ENCODE measurements at places on chromosomes 5 and 9. TPM values are rescaled to one million over a fixed set of nuclear protein-coding genes. Genes with fewer than 3 reads are reported as not detected.
A peak's percentile ranks its signal among the peaks of the same experiment; 100 is the strongest.

DNA sequence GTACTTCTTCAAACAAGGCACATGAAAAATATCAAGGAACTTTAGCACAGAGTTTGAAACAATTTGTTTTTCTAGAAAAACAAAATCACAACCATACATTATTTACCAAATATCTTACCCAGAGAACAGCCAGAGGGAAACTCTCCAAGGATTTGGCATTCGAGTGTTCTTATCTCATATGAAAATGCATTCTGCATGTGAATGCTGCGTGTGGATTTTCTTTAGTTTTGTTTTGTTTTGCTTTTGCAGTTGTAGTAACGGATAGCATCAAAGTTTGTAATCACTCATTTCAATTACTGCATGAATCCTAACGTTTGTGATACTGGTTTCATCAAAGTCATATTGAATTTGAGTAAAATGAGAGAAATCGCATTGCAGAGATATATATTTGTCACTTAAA, 28.0 kb downstream of the ADAMTSL1 start:
- H3K27ac ChIP-seq, result no peak overlapping the region
- no peaks in the 10 kb centered on the region for H3K27me3 ChIP-seq
- H3K4me3 ChIP-seq, result no peak overlapping the region
- DNase-seq, result no peak
- H3K36me3 ChIP-seq, result no peaks in the 10 kb centered on the region

- no peak overlapping the region for H3K4me3 ChIP-seq
- no peaks in the 10 kb centered on the region for H3K27me3 ChIP-seq
- H3K27ac ChIP-seq, result no peak overlapping the region
- H3K4me1 ChIP-seq, result peaks cover 4% of the 10 kb centered on the region
- DNase-seq, result no peak
- H3K36me3 ChIP-seq, result peaks cover 8% of the 10 kb centered on the region
Observed at GRCh38 chr5:55495216-55495615, 39.5 kb downstream of the PLPP1 start.

GRCh38 chr5:20556115-20556763, 568.2 kb upstream of the CDH18 start:
- H3K27me3 ChIP-seq, result no peaks in the 10 kb centered on the region
- H3K4me3 ChIP-seq, result no peak overlapping the region
- no peak for DNase-seq

DNA sequence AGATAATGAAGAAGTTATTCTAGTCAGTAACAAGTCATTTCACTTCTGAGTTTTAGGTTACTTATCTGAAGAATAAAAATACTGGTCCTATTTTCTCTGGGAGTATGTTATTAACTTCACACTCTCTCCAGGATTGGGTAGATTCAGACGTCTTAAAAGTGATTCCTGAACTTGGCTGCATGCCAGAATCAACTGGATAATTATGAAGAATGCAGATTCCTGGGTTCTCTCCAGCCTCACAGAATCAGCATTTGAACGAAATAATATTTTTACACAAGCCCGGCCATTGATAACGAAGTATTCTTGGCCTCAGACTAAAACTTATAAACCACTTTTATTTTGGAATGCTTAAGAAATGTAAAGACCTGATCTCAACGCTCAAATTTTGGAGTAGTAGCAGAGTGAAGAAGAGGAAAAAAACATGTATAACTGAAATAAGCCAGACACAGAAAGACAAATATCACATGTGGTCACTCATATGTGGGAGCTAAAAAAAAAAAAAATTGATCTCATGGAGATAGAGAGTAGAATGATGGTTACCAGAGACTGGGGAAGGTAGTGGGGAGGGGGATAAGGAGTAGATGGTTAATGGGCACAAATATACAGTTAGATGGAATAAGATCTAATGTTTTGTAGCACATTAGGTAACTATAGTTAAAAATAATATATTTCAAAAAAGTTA, 507.3 kb downstream of the ISL1 start:
- H3K4me1 ChIP-seq, result no peaks in the 10 kb centered on the region
- no peak overlapping the region for H3K27ac ChIP-seq
- no peak for DNase-seq
- no peak overlapping the region for H3K4me3 ChIP-seq

DNA sequence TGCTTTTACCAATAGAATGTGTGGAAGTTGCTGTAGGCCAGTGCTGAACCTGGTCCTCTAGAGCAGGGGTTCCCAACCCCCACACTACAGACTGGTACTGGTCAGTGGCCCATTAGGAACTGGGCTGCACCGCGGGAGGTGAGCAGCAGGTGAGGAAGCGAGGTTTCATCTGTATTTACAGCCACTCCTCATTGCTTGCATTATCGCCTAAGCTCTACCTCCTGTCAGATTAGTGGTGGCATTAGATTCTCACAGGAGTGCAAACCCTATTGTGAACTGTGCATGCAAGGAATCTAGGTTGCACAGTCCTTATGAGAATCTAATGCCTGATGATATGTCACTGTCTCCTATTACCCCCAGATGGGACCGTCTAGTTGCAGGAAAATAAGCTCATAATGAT, 6.1 kb upstream of the CCDC152 start:
- no peaks in the 10 kb centered on the region for H3K27me3 ChIP-seq
- H3K4me1 ChIP-seq, result no peaks in the 10 kb centered on the region

- no peaks in the 10 kb centered on the region for H3K27me3 ChIP-seq
- no peak for DNase-seq
- no peaks in the 10 kb centered on the region for H3K36me3 ChIP-seq
- H3K27ac ChIP-seq, result no peak overlapping the region
Observed at GRCh38 chr9:21528123-21528808, 46.2 kb upstream of the IFNE start.

GRCh38 chr5:30001826-30002225, 1191.7 kb upstream of the CDH6 start:
- no peak for DNase-seq
- H3K4me1 ChIP-seq, result no peaks in the 10 kb centered on the region
- no peaks in the 10 kb centered on the region for H3K27me3 ChIP-seq

- no peak overlapping the region for H3K27ac ChIP-seq
- DNase-seq, result no peak
- H3K27me3 ChIP-seq, result no peaks in the 10 kb centered on the region
- H3K36me3 ChIP-seq, result no peaks in the 10 kb centered on the region
- no peak overlapping the region for H3K4me3 ChIP-seq
Observed at GRCh38 chr5:21219251-21219650, 1231.3 kb upstream of the CDH18 start.

DNA sequence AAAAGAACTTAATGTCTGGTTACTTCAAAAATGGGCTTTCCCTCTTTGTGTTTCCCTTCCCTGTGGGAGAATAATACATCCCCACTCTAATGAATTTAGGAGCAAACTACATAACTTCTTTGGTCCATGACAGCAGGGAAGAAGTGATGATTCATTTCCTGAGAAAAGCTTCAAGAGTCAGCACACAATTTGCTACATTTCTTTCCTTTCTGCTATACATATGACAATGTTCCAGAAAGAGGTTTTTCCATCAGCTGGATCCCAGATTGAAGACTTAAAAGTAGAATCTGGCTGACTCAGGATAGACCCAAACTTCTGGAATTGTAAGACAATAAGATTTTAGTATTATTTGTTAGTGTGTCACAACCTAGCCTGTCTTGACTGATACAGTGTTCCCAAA, 126.1 kb downstream of the DRD1 start:
- H3K27me3 ChIP-seq, result no peaks in the 10 kb centered on the region
- no peaks in the 10 kb centered on the region for H3K4me1 ChIP-seq
- no peak for DNase-seq

DNA sequence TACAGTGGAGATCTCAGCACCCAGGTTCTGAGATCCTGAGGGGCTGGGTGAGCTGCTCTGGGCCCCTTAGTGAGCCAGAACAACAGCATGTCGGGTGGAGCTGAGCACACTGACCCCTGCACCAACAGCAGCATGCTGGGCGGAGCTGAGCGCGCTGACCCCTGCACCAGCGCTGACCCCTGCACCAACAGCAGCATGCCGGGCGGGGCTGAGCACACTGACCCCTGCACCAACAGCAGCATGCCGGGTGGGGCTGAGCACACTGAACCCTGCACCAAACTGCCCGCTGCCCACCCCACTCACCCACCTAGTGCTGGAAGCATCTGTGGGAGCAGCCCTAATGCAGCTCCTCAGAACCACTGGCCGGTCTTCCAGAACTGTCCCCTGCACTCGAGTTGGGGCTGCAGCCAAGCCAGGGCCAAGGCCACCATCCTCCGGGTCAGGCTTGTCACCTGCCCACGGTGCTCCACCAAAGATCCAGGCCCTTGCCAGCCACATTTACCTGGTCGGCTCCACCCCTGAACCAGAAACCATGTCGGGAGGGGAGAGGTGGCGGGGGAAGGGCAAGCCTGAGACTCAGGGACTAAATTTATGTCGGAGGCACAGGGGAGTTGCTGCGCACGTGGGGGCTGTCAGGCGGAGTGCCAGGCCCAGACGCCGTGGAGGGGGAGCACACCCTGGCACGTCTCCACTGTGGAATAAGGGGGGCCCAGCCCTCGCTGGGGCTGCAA, 80.3 kb downstream of the ADAMTS2 start:
- peaks cover 80% of the 10 kb centered on the region for H3K4me1 ChIP-seq
- no peak overlapping the region for H3K4me3 ChIP-seq
- H3K36me3 ChIP-seq, result peaks cover 5% of the 10 kb centered on the region
- no peak for DNase-seq

- H3K4me3 ChIP-seq, result no peak overlapping the region
- peaks cover 57% of the 10 kb centered on the region for H3K4me1 ChIP-seq
- H3K27ac ChIP-seq, result peak overlapping the region; percentile 64
- no peaks in the 10 kb centered on the region for H3K27me3 ChIP-seq
- peaks cover 24% of the 10 kb centered on the region for H3K36me3 ChIP-seq
- peak; percentile 63 for DNase-seq
Observed at GRCh38 chr9:133934482-133935232, 57.5 kb downstream of the VAV2 start.

DNA sequence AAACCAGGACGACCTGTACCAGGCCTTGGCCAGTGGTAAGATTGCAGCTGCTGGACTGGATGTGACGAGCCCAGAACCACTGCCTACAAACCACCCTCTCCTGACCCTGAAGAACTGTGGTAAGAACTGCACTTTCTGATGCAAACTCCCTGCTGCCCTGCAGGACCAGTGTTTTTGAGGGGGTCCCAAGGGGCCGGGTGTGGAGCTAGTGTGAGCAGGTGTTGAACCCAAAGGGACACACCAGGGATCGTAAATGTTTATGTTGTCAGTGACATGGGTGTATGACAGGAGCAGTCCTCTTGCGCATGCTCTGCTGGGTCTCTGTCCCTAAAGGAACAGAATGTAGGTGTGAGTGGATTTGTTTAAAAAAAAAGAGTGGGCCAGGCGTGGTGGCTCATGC, 9.5 kb downstream of the GRHPR start:
- H3K36me3 ChIP-seq, result peaks cover 90% of the 10 kb centered on the region

DNA sequence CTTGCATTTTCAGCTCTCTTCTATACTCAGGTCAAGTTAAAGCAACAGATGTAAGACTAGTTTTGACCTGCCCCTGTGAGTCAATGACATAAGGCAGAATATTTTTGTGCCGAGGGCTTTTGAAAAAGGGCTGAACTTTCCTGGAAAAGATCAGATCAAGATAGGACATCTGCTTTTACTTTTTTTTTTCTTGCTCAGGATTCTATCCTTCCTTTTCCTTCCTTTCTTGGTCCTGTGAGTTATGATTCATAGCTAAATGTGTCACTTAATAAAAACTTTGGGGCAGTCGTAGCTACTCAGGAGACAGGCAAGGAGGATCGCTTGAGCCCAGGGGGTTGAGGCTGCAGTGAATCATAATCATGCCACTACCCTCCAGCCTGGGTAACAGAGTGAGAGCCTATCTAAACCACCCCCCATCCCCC, 84.3 kb upstream of the BRINP1 start:
- no peaks in the 10 kb centered on the region for H3K4me1 ChIP-seq
- no peak for DNase-seq
- no peak overlapping the region for H3K4me3 ChIP-seq

- H3K4me3 ChIP-seq, result no peak overlapping the region
- no peaks in the 10 kb centered on the region for H3K27me3 ChIP-seq
- no peaks in the 10 kb centered on the region for H3K4me1 ChIP-seq
- H3K36me3 ChIP-seq, result no peaks in the 10 kb centered on the region
- H3K27ac ChIP-seq, result no peak overlapping the region
Observed at GRCh38 chr5:51746023-51746422, 362.8 kb downstream of the ISL1 start.

GRCh38 chr5:178529080-178529479, 61.1 kb downstream of the COL23A1 start:
- no peak overlapping the region for H3K4me3 ChIP-seq
- H3K27me3 ChIP-seq, result peaks cover 4% of the 10 kb centered on the region
- peaks cover 6% of the 10 kb centered on the region for H3K4me1 ChIP-seq
- no peak overlapping the region for H3K27ac ChIP-seq

DNA sequence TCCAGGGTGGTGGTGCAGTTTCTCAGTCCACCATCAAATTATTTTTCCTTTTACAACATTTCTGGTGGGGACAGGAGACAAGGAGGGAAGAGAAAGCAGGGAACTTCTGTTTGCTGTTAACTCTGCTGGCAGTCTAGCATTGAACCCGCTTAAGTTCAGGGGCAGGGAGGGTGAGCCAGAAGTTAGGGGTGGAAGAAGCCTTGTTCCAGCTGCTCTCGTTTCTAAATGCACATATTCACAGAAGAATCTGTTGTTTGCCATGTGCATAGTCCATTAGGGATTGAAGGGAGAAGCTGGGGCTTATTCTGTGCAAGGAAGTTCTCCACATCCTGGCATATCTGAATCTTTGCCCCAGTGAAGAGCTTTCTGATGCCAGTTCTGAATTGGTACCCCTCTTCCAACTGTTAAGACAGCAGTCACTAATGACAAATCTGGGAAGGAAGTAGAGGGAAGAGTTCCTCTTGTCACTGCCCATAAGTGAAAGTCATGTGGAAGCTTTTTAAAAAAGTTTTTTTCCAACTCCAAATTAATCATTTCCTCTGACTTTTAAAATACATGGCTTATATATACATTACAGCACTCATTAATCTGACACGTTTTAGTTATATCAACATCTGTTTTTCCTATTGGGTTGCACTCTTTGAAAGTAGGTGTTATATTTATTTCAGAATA, 32.6 kb upstream of the ACOT12 start:
- peaks cover 4% of the 10 kb centered on the region for H3K4me1 ChIP-seq
- no peak overlapping the region for H3K4me3 ChIP-seq
- peaks cover 5% of the 10 kb centered on the region for H3K36me3 ChIP-seq
- peak overlapping the region; percentile 38 for H3K27ac ChIP-seq

GRCh38 chr5:141825791-141826560, 52.2 kb downstream of the PCDH1 start:
- no peaks in the 10 kb centered on the region for H3K36me3 ChIP-seq
- no peak overlapping the region for H3K27ac ChIP-seq
- DNase-seq, result no peak
- H3K4me1 ChIP-seq, result peaks cover 11% of the 10 kb centered on the region

GRCh38 chr5:31573494-31574142, 41.5 kb downstream of the C5orf22 start:
- no peak overlapping the region for H3K4me3 ChIP-seq
- H3K4me1 ChIP-seq, result no peaks in the 10 kb centered on the region

- H3K36me3 ChIP-seq, result peaks cover 4% of the 10 kb centered on the region
- no peak overlapping the region for H3K4me3 ChIP-seq
- H3K4me1 ChIP-seq, result peaks cover 15% of the 10 kb centered on the region
- peak; percentile 67 for DNase-seq
- no peaks in the 10 kb centered on the region for H3K27me3 ChIP-seq
- peak overlapping the region; percentile 45 for H3K27ac ChIP-seq
Observed at GRCh38 chr5:151213803-151214613, 9.9 kb downstream of the CCDC69 start.

NKD2 gene
- 2.3 TPM for total RNA-seq

GALT gene
- 43.5 TPM for total RNA-seq

PPWD1 gene
- total RNA-seq, result 32.5 TPM

SMIM33 gene
- not detected for total RNA-seq

Data from muscle of leg (tissue), 16 donors.